ENCODE measurements at places on chromosomes 1 and 21.
A peak's percentile ranks its signal among the peaks of the same experiment; 100 is the strongest.

- DNase-seq: no peak
Measured at GRCh38 chr1:93704052-93704451, 22.4 kb upstream of the BCAR3 start.

DNA sequence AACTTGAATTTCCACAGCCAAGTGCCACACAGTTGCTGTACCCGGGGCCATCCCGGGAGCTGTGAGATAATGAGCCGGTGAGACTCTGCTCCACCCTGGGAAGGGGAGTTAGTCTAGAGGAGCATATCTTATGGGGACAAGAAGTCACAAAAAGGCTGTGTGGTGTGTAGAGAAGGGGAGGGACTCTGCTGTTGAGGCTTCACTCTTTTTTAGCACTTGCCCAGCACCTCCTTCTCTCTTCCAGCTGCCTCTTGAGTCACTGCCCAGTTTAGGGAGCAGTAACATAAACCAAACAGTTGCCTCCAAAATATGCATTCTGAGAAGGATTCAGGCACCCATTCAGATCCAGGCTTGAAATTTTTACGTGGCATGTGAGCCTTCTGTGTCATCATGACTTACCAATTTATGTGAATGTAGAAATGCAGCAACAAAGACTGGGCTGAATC lies 744 bp upstream of the WDR26 start:
- no peak for DNase-seq

DNA sequence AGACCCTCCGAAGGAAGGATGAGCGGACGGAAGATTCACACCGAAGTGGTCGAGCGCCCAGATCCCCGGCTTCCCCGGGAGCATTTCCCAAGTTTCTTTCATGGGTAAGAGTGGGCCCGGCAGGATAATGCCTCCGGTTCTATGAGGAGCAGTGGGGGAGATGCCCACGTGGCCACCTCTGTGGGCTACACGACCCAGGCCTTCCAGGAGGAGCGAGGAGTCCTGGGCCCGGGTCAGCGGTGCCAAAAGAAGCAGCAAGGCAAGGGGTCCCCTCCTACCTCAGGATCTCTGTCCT lies 7.9 kb upstream of the NBPF11 start:
- DNase-seq: no peak

DNA sequence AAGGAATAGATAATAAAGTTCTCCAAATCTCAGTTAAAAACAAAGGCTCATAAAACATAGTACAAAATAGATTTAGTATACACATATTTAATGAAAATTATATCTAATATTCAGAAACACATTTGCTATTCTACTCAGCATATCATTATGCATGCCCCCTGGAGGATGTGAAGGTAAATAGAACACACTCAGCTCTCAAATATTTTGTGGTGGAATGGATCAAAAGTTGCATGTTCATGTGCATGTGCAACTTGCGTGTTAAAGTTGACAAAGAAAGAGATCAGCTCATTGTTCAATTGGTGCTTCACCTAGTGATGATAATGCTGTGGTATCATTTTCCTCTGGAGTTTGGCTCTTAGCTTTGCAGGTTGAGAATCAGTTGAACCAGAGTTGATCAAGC lies 4.9 kb upstream of the ZNF644 start:
- DNase-seq: no peak

GRCh38 chr1:23193391-23194118 lies 23.7 kb downstream of the HTR1D start:
- no peak for DNase-seq

GRCh38 chr1:96962751-96963211 lies 241.2 kb downstream of the PTBP2 start:
- no peak for DNase-seq

DNA sequence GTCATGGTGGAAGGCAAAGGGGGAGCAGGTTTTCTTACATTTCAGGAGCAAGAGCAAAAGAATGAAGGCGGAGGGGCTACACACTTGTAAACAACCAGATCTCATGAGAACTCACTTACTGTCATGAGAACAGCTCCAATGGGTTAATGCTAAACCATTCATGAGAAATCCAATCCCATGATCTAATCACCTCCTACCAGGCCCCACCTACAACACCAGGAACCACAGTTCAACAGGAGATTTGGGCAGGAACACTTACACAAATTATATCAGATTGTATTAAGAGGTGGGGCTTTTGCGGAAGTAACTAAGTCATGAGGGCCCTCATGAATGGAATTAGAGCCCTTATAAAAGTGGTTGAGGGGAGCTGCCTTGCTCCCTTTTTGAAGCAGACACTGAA lies 48.9 kb upstream of the SAMSN1 start:
- no peak for DNase-seq

- DNase-seq: no peak
Measured at GRCh38 chr1:6474815-6475282, 8.9 kb upstream of the TNFRSF25 start.

GRCh38 chr1:82398357-82398756 lies 597.6 kb downstream of the ADGRL2 start:
- no peak for DNase-seq

DNA sequence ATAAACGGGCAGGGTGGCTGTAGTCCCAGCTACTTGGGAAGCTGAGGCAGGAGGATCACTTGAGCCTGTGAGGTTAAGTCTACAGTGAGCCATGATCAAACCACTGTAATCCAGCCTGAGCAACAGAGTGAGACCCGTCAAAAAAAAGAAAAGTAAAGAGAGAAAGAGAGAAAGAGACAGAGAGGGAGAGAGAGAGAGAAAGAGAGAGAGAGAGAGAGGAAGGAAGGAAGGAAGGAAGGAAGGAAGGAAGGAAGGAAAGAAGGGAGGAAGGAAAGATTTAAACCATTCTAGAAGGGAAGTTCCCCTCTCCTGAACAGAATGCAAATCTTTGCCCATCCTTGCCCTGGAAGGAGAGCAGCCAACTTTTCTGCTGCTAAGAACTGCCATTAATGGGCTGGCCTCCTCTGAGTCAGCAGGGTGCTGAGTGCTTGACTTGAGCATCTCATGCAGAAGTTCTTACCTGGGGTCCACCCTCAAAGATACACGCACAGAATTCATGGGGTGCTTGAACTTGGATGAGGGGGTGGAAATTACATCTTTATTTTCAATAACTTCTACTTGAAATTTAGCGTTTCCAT lies 24.5 kb upstream of the TARDBP start:
- DNase-seq: no peak

DNA sequence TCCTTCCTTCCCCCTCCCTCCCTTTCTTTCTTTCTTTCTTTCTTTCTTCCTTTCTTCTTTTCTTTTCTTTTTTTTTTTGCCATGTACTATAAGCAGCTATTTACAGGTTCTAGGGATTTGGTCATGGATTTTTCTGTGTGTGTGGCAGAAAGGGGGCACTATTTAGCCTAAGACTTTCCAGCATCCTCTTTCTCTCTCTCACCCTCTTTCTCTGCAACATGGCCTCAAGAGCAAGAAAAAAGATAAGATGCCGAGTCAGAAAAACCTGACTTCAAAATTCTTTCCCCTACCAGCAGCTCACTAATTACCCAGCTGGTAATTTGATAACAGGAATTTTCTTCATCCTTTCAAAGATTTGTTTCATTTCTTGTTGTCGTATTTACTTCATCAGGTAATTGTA lies 458.3 kb upstream of the ADAMTS5 start:
- DNase-seq: no peak

- no peak for DNase-seq
Measured at GRCh38 chr1:9840176-9840575, 16.4 kb upstream of the CLSTN1 start.

GRCh38 chr1:227766015-227766634 lies 30.9 kb downstream of the SNAP47 start:
- DNase-seq: peak; percentile 50

- DNase-seq: no peak
Measured at GRCh38 chr1:27542463-27543273, 52.7 kb upstream of the WASF2 start.

DNA sequence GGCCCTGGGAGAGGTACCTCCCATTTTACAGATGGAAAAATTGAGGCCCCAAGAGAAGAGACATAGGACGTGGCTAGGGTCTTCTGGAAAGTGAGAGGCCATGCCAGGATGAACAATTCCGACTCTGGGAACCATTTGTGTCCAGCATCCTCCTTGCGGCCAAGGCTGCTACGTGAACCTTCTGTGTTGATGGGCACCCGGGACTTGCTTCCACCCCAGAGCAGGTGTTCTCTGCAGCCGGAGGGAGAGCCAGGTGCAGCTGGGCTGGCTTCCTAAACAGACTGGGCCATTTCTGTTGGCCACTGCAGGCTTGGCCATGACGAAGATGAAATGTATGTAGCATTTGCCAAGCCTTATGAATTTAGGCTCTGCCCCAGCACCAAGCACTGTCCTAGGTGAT lies 118.9 kb downstream of the PRDM2 start:
- no peak for DNase-seq

DNA sequence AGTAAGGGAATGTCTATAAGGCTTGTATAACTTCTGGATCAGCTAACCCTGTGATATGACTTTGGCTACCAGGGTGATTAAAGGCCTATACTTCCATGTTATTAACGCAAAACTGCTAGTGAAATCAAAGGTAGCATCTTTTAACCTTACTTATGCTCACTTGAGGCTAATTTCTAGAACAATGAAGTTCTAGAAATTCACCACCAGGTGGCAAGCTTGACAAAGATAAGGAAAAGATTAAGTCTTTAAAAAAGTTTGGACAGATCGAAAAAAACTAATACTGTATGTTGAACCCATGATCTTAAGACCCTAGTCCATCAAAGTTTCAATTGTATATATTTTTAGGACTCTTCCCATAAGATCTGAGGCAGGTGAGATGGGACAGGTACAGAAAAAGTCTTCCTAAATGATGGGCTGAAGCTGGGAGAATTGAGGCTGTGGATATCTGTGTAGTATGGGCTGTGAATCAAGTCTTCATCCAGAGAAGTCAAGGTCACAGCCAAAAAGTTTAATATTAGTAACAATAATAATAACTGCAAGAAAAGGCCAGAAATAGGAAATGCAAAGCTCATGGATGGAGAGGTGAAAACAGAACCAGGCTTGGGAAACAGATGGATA lies 18.8 kb downstream of the KYAT3 start:
- DNase-seq: no peak

DNA sequence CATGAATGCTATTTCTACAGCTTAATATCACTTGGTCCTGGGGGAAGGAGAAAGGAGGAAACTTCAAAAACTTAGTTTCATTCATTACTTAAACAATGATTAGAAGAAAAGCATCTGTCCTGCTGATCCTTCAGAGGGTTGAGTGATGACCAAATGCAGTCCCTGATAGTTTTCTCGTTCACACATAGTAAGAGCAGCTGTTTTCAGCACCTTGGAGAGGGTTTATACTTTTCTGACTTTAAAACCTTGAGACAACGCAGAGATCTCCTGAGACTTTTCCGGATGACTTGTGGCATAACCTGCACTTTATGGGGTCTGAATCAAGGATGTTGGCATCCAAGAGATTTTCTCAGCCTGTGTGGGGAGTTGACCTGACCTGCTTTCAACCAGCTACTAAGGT lies 94.0 kb upstream of the KCND3 start:
- DNase-seq: no peak

DNA sequence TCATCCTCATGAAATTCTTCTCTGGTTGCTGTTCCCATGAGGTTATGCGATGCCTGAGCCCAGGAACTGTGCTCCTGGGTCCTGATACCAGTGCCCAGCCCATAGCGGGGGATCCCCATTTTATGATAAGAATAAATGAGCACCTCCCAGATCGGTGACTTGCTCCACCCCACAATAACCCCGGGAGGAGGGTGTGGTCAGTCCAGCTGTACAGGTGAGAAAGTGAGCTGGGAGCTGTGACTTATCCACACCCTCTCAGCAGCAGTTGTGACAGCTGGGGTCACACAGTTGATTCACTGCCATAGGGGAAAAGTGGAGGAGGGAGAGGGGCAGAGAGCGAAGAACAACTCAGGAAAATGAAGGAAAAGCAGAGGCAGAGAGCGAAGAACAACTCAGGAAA lies 33.4 kb downstream of the OR2G3 start:
- DNase-seq: no peak

GRCh38 chr1:8962812-8963530 lies 17.3 kb downstream of the CA6 start:
- DNase-seq: no peak

DNA sequence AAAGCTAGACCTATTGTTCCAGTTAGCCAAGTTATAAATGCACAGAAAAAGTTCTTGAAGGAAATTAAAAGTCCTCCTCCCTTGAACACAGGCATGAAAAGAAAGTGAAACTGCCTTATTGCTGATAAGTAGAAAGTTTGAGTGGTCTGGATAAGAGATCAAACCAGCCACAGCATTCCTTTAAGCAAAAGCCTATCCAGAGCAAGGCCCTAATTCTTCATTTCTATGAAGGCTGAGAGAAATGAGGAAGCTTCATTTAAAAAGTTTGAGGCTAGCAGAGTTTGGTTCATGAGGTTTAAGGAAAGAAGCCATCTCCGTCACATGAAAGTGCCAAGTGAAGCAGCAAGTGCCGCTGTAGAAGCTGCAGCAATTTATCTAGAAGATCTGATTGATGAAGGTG lies 2.7 kb upstream of the SSX2IP start:
- DNase-seq: no peak

DNA sequence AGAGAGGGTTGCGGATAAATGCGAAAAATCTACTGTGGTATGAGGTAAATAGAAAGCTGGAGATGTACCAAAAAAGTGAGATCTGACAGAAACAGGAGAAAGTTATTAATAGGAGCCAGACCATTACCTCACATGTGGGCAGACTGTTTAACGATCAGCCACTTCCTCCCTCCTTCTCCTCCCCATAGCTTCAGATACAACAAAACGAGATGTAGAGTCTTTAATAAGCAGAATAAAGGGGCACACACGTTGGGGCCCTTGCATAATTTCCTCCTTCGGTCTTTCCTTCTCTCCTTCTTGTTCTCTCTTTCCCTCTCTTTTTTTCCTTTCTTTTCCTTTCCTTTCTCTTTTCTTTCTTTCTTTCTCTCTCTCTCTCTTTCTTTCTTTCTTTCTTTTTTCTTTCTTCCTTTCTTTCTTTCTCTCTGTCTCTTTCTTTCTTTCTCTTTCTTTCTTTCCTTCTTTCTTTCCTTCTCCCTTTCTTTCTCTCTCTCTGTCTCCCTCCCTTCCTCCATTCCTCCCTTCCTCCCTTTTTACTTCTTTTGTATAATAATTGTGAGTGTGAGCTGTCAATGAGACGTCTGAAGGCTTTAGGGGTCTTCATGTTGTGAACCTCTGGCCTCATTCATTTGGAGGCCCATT lies 242.1 kb downstream of the GRIK1 start:
- no peak for DNase-seq

- DNase-seq: no peak
Measured at GRCh38 chr1:99849413-99849743, 783 bp upstream of the AGL start.

DNA sequence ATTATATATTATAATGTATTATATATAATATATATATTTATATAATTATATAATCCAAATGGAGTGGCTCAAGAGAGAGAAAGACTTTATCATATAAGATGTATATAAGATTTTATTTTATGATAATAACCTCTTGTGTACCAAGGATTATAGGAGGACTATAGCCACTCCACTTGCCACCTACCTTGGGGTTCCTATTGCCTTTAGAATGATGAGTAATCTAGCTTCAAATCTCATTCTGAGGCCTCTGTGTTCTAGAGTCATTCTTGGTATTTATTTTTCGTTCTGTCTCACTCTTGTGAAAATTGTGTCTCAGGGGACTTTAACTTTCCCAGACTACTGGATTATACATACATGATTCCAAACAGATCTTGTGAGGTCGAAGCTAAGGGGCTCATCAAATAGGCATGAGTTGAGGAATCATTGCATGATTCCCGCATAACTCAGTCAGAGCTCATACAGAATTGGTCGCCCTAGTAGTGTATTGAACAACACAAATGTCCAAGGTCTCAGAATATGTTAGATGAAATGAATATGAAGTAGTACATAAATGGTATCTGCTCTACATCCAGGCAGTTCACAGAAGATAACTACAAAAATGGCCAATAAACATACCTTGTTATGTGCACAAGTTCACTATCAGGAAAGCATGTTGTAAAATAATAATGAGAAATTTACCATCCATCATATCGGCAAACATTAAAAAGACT lies 159.5 kb upstream of the RNPC3 start:
- no peak for DNase-seq
